ENCODE measurements at places on chromosomes 1 and 21.

DNA sequence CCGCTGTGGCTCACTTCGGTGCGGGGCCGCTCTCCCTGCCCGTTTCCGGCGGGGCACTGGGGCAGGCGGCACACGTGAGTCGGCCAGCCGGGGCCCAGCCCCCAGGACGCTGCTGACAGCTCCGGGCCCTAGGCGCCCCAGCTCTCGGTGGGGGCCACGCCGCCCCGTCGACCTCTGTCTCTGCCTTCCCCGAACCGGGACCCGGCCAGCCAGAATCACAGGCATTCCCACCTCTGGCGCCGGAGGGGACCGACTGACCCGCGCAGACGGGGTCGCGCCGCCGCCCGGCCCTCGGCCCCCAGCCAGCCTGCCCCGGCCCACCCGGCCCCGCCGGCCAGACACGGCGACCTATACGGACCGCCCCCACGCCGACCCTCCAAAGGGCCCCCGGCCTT, 755 bp downstream of the SCMH1 start:
- DNase-seq = no peak

DNA sequence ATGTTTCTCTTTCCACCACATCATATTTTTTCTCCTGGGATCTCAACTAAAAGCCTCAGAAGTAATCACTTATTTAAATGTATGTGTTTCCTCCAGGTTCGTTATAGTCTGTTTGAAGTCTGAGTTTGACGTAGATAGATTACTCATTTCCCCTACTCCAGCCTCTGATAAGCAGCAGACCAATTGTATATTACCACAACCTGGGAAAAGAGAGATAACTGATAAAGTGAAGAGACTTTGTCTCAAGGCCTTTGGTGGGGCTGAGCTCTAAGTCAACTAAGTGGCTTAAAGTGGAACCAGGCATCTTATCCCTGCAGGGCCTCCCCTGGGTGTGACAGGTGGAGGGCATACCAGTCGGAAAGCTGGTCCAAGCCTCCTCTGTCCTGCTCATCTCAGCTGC, 34.9 kb upstream of the CACNA1E start:
- DNase-seq = no peak

DNA sequence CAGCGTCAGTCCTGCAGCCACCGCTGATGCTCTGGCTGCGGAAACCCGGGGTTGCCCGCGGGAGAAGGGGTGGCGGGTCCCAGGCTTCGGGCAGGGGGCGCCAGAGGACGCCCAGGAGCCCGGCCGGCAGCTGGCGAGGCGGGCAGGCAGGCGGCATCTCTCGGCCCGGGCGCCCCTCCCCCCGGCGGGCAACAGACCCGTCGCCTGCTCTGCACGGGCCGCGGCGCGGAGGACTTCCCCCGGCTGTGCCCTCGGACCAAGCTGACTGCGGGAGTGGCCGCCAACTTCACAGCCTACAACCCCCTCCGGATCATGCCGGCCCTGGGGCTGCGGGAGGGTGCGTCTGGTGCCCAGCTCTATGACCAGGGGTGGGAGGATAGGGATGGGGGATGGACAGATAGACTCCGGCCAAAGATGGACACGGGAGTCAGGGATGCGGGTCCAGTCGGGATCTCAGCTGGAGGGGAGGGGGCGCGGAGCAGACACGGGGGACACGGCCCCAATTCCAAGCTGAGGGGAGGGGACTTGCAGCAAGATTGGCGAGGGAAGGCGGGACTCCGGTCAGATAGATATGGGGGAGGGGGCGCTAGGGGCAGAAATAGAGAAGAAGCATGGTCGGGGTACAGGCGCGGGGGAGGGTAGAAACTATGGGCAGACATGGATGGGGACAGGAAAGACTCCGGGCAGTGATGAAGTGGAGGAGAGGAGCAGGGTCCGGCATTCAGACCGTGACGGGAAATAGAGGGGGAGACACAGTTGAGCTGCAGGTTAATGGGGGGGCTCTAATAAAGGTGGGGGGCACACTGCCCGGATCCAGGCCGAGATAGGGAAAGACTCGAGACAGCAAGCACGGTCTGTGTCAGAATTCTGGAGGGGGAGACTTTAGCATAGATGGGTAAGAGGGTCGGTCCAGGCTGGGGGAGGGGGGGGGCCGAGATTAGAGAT, 1.1 kb downstream of the ADGRB2 start:
- peak; percentile 74 for DNase-seq

GRCh38 chr21:26445440-26445839, 127.6 kb downstream of the CYYR1 start:
- no peak for DNase-seq

DNA sequence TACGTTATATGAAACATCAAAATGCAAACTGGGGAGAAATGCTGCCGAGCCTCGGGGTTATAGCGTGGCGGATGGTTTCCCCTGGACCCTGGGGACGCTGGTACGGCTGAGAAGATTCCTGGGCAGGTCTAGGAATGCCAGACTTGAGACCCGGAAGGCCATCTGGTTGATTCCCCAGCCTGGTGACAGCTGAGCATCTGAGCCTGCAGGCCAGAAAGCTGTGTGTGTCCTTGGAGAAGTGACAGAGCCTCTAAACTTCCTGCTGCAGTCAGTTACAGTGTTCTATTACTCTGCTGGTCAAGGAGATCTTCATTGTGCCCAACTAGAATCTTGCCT, 2.3 kb downstream of the VASH2 start:
- no peak for DNase-seq

DNA sequence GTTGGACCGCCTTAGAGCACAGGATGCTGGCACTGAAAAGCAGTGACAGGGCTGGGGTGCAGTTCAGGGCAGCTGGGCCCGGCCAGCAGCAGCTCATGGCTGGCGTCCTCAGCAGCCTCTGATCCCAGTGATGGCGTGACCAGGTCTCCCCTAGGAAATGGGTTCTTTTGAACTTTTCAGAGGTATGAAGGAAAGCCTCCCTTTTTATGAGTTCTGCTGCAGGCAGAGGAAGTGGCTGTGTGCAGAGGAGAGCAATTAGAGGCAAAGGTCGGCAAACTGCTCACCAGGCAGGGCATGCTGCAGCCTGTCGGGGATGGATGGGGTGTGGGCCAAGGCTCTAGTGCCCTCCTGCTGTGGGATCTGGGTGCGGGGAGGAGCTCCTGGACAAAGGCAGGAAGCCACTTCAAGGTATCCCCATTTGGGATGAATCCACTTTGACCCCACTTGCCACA, 45.6 kb upstream of the RAB4A start:
- DNase-seq = no peak

DNA sequence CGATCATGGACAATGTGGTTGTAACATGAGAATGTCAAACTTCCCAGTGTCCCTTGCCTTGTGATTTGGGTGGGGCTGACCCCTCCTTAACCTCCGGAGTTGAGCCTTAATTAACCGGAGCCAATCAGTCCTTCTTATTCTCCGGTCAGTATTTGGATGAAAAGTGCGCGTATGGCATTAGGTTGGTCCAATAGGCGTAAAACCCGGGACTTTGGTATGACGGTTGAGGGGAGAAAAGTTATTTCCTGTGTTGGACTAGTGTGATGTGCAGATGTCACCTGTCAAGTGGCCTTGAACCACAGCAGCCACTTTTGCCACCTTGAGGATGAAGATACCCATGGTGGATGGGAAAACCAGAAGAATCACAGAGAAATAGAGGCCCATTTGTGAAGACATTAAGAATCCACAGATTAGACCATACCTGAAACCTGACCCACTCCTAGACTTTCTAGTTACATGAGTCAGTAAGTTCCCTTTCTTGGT, 5.1 kb downstream of the PAFAH2 start:
- no peak for DNase-seq

GRCh38 chr1:166999075-166999474, 10.0 kb downstream of the MAEL start:
- no peak for DNase-seq

DNA sequence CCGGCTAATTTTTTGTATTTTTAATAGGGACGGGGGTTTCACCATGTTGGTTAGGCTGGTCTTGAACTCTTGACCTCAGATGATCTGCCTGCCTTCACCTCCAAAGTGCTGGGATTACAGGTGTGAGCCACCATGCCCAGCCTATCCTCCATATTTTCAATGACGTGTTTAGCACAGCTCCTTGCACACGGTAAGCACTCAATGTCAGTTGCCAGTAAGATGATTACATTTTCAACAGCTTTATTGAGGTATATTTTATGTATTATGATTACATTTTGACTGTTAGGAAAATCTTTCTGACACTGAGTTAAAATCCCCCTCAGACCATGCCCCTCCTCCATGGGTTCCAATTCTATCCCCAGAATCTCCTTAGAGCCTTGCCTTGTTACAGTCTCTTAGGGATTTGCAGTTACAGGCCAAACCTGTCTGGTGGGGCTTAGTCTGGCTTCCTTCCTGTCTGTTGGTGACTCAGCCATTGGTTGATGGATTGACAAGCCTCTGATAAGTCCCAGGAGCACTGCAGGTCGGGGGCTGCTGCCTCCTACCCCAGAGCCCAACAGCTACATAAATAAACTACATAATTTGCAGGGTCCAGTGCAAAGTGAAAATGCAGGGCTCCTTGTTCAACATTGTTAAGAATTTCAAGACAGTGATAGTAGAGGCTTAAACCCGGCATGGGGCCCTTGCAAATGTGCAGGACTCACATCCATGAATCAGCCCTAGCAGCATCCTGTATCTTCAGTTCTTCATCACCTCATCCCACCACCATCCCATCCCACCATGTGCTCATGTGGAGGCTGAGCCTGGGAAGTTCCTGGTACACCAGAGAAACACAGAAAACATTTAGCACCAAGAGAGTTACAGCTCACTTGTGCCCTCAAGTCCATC, 23.4 kb downstream of the COA7 start:
- DNase-seq = no peak

DNA sequence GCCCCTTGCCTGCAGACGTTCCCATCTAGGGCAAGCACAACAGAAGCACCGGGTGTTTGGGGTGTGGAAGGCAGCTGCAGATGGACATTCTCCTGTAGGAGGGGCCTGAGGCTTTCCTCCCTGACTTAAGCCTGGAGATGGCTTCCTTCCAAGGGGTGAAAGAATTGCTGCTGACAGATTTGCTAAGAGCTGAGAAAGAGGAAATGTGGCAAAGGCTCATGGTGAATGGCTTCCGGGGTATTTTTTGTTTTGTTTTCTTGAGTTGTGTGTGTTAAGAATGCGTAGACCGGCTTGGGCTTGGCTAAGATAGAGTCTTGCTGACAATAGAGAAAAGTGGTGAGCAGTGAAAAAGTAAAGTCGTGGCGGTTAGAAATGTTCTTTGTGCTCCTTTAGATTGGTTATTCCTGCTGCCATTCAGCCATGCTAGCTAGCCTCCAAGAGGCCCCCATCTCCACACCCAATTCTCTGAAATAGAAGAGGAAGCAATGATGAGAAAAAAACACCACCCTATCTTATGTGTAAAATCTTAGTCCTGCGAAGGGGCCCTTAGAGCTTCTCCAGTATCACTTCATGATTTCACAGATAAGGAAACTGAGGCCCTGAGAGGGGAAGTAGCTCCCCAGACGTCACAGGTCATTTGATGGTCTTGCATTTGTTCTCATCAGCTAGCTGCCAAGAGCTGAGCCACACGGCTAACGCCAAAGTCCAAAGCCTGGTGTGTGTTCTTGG, 36.9 kb downstream of the EIF2D start:
- no peak for DNase-seq

DNA sequence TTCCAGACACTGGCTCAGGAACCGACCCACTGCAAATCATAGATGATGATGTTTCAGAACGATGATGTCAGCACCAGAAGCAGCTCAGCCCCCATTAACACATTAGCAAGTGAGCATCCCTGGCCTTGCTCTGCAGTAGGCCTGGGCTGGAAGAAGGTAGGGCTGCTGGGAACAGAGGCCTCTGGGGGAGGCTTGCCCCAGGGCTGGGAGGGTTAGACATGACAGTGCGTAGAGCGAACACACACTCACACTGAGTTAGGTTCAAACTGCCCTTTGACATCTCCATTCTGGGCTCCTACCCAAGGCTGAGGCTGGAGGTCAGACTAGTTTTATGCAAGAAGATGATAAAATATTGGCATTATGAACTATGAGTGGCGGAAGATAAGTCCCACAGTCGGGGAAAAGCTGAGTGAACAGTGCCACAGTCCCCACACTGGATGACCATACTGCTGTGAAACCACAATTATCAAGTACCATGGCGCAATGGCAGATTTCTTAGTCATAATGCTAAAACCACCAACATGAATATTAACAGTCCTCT, 91.1 kb downstream of the DMRTB1 start:
- DNase-seq = no peak

- no peak for DNase-seq
These were observed 11.0 kb upstream of the NID1 start for GRCh38 chr1:236075848-236076247.

- DNase-seq = no peak
These were observed 140.9 kb upstream of the HOOK1 start for GRCh38 chr1:59673573-59674450.

- no peak for DNase-seq
These were observed 69.6 kb downstream of the PIK3R3 start for GRCh38 chr1:46062651-46063319.

GRCh38 chr1:60273185-60273584, 199.6 kb upstream of the C1orf87 start:
- no peak for DNase-seq

GRCh38 chr1:114379987-114380386, 131.0 kb downstream of the TRIM33 start:
- DNase-seq = no peak

DNA sequence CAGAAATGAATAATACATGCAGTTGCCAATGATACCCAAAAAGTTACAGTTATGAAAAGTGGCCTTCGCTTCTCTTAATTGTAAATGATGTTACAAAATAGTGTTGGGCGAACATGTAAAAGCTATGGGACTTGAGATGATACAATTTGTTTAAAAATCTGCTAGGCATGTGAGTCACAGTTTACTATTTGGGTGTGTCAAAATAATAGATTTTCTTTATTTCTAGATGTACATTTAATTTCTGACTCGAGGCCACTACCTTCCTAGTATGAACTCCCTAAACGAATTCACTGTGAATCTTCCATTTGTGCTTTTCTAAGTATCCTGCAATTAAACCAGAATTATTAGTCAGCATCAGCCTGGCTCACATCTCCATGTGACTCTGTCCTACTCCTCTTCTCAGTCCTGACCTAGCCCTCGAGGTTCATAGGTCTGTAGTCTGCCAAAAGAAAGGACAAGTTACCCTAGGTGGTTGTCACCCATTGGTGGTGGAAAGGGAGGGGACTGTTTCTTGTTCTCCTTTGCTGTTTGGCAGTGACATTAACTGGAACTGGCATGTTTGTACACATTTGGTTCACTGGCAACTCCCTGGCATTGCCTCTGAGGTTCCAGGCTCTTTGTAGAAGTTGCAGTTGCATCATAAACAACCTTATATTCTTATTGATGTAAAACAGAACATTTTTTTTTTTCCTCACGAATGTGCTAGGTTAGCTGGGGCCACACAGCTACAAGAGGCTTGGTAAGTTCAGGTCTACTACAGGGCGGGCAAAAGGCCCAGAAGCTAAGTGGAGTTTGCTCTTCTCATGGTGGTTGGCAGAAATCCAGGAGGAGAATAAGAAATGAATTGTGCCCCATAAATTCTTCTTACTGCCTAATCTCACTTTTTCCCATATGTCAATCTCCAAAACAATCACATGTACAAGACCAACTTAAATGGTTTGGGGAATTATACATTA, 746.5 kb upstream of the ADAMTS5 start:
- DNase-seq = no peak

DNA sequence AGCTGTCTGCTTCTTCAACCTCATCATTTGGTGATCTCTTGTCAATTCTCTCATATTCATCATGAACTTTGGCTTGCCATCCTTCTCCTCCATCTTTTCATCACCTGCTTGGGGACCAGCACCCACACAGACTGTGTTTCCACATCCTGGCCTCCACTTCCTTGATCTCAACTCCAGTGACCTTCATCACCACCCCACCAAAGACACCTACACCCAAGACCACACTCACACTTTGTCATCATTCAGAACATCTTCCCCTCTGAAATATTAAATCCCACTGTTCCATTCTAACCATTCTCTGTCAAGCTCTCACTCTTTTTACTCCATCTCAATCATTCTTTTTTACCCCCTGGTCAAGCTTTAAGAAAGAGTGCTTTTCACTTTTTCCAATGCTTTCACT, 115.5 kb upstream of the VAV3 start:
- DNase-seq = no peak

Data from NT2/D1 (cell line).